ENCODE measurements at places on chromosomes 11 and 22. TPM values are rescaled to one million over a fixed set of nuclear protein-coding genes. Genes with fewer than 3 reads are reported as not detected.

The OR51E2 gene
- 0.63 TPM for polyA plus RNA-seq

The OVCH2 gene
- polyA plus RNA-seq = not detected

The USP35 gene
- polyA plus RNA-seq = 6.5 TPM

The GDPD4 gene
- polyA plus RNA-seq = not detected

The ZNF214 gene
- 1.2 TPM for polyA plus RNA-seq

The ROM1 gene
- polyA plus RNA-seq = 3.2 TPM

The CHRDL2 gene
- 9.6 TPM for polyA plus RNA-seq

The PLAAT2 gene
- polyA plus RNA-seq = 27.0 TPM

The OR52H1 gene
- not detected for polyA plus RNA-seq

The OR4A16 gene
- not detected for polyA plus RNA-seq
